HepG2 (cell line): ENCODE measurements at places on chromosomes 5 and 9.

DNA sequence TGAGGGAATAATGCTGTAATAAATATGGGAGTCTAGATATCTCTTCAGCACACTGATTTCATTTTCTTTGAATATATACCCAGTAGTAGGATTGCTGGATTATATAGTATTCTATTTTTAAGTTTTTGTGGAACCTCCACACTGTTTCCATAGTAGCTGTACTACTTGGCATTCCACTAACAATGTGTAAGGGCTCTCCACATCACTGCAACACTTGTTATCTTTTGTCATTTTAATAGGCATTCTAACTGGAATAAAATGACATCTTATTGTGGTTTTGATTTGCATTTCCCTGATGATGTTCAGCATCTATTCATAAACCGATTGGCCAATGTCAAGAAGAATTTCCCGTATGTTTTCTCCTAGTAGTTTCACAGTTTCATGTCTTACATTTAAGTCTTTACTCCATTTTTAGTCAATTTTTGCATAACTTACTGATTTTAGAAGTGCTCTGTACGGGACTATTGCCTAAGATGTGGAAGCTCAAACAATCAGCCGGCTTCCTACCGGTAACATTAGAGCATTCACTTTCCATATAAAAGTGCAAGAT, 1078.8 kb downstream of the TAF11L14 start:
- DNase-seq = no peak

DNA sequence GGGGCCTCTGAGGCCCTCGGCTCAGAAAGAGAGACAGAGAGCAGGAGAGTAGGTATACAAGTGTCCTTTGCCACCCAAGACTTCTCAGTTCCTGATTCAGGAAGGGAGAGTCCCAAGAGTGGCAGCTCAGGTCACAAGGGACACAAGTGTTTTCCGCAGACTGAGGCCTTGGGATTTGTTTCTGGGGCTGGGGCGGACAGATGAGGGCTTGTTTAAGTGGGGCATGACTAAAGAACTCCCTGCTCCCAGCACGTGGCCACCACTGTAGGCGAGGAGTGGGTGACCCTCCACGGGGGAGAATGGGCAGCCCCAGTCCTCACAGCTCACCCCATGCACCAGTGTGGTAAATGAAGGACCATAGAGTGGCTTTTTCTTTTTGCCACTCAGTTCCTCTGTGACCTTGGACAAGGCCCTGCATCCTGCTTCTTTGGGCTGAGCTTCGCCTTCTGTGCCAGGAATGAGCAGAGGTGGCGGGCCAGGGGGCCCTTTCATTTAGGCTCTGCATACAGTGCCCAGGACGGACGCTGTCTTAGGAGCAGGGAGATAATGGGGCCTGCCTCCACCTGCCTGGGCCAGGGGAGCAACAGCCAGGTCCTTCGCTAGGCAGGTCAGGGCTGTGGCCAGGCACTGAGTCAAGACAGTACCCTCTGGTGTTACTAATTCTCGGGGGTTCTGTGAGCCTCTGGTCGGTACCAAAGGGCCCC, 50.8 kb downstream of the AMBP start:
- DNase-seq = no peak

DNA sequence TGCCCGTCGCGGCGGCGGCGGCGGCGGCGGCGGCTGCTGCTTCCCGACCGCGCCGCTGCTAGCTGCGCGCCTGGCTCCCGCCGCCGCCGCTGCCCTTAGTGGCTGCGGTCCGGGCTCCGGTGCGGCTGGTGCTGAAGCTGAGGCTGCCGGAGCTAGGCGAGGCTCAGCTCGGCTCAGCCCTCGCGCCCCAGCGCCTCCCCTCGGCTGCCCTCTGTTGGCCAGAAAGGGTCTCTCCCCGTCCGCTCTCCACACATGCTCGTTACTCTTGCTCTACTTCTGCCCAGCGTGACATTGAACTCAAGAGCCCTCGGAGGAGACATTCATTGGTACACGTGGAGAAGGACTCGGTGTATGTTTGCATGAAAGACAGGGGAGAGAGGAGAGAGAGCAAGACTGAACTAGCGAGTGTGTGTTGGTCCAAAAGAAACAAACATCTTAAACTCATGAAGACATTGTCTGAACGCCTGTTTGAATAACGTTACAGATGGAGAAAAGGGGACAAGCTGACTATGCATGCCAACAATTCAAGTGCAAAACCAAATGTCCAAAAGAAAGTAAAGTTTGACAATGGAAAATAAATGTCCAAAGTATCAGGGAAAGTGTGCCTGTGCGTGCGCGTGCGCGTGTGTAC, at the start of gene HCN1:
TSS of gene HCN1 (minus strand) at position 175 of the 631 bp plus-strand sequence.
- peak; percentile 17 for DNase-seq

- no peak for DNase-seq
Observed at GRCh38 chr9:18865542-18865941, 167.5 kb downstream of the SAXO1 start.

DNA sequence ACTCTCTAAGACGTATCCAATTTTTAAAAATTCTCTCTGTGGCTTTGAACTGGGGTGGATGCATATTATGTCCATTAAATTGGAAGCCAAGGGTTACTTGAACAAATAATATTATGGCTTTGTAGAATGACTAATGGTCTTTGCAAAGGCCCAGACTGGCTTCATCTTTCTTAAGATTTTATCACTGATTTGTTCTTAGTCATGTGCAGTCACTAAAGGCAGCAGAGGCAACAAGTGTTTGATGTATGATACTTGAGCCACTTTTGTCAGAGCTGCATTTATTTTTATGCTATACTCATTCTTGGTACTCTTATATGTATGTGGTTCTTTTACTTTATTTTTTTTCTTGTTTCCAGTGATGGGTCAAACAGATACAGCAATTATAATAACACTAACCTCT, 152.2 kb downstream of the NR2F1-AS1 start:
- DNase-seq = no peak

- DNase-seq = peak; percentile 83
Observed at GRCh38 chr9:121289026-121289771, 21.2 kb downstream of the GSN start.
